ENCODE measurements at places on chromosomes 16 and 17.

DNA sequence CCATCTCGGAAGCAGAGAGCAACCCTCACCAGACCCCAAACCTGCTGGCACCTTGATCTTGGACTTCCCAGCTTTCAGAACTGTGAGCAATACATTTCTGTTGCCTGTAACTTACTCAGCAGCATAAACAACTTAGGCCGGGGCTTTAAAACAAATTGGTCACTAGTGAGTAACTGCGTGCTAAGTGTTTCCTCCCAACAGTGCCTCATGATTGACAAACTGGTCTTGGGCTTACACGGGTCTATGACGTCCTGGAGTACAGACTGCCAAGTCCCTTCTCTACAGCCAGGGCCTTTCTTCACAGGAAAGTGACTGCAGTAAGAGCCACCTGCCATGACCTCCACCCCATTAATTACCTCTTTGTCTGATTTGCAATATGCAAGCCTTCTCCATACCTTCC is 136.7 kb downstream of the XYLT1 start:
- DNase-seq: no peak

- no peak for DNase-seq
Observed at GRCh38 chr17:412211-413015, 59.8 kb upstream of the RPH3AL start.

DNA sequence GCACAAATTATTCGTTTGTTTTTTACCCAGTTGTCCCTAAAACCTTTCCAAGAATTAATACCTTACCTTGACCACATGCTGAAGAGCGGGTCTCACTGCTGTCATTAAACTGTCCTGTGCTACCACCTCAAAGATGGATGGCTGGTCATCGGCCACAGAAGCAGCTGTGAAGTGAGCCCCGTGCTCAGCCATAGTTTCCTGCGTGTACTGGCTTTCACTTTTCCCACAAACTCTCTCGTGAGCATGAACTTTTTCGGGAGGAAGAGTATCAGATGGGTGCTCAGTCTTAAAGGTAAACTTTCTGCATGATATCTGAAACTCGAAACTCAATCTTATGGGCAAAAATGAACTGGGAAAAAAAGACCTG is 558 bp downstream of the PEX12 start:
- no peak for DNase-seq

- DNase-seq: no peak
Observed at GRCh38 chr17:79515646-79516571, 94.9 kb downstream of the RBFOX3 start.

DNA sequence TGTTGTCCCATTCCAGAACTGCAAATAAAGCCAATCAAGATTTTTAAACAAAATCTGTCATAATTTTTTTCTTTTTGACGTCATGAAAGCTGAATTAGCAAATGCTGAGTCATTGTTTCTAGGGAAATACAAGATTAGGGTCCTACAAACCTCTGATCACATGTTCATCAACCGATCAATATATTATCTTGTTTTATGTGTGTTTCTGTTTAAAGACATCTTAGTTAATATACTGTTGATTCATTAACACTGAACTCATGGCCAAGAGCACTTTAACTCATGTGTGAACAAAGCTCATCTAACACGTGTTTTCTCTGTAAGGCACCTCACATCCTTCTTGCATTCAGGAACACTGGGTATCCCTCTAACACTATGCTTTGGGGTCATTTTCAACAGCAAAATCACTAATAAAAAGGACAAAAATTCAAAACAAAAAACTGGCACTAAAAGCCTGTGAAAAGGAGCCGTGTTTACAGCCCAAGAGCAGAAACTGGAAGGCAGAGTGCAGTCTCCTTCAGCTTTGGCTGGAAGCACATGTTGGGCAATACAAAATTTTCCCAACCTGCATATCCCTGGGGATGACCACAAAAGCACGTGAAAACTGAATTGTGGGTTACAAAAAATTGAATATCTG is 102.5 kb downstream of the PARN start:
- DNase-seq: no peak

- DNase-seq: no peak
Observed at GRCh38 chr17:50181591-50182560, 16.1 kb downstream of the SGCA start.
